ENCODE measurements at places on chromosomes 12 and 14. TPM values are rescaled to one million over a fixed set of nuclear protein-coding genes. Genes with fewer than 3 reads are reported as not detected.

Gene CEP128
- total RNA-seq = 28.9 TPM

Gene GALC
- 20.6 TPM for total RNA-seq

DNA sequence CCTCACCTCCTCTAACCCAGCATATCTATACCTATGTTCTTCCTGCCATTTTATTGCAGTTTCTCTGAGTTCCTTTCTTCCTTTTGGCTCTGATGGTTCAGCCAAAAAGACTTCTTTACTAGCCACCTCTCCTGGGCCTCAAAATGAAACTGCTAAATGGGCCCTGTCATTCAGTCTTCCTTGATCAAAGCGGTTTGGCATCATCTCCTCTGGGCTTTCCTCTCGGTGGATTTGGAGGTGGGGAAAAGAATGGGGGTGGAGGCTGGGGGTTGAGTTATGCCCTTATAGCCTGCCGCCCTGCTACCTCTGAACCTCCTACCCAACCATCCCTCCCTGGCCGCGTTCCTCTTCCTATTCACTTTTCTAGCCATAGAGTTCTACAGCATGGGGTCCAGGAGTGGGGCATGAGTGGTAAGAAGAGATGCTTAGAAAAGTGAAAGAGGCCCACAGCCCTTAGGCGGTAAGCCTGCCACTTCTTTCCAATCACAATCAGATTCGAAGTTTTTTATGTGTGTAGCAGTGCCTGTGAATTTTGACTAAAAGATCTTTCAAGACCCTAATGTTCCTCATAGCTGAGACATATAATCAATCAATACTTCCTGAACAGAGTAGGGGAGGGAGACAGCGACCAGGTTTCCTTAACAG is 2.5 kb downstream of the AJUBA start:
- no peak for DNase-seq

- DNase-seq = no peak
Observed at GRCh38 chr14:33948869-33949408, 1.9 kb downstream of the EGLN3 start.
